Tongue (tissue), 3 donors: ENCODE measurements at places on chromosomes 2 and 18. TPM values are rescaled to one million over a fixed set of nuclear protein-coding genes. Genes with fewer than 3 reads are reported as not detected.

Gene CYS1
- 5.4 TPM for total RNA-seq

GRCh38 chr2:130342533-130343275 is at the start of gene IMP4:
Gene IMP4, plus strand, starts transcription at chr2:130342897. Its CDS starts 36 bp downstream, at chr2:130342933.
- peak; percentile 100 for DNase-seq

Gene KLHL29
- 8.4 TPM for total RNA-seq

Gene HRH4
- 0.21 TPM for total RNA-seq

- no peak for DNase-seq
Measured at GRCh38 chr2:183089192-183089851, 10.8 kb downstream of the DUSP19 start.
